ENCODE measurements at places on chromosomes 7 and 10.

- no peak for DNase-seq
Observed at GRCh38 chr7:44048031-44048795, 3.7 kb downstream of the DBNL start.

GRCh38 chr7:1869452-1870130 is 199.5 kb downstream of the ELFN1 start:
- no peak for DNase-seq

DNA sequence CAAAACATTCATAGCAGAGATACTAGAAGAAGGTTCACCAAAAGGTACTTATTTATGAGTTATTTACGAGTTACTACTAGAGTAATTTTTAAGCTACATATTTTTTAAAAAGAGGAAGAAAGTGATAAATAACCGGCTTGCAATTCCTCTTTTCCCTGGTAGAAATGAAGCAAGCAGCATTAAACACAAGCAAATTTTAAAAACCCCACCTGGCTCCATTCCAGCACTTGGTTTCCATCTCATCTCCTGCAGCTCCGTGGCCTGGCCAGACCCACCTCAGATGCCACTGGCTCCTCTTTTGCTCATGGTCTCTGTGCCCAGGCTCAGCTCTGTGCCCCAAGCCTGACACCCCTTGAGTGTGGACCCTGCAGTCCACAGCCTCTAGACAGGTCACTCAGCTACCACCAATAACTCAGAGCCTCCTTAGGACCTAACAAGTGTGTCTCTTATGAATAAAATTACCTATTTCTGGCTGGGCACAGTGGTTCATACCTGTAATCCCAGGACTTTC is 479.5 kb downstream of the TNS3 start:
- DNase-seq = no peak

- DNase-seq = no peak
Observed at GRCh38 chr10:30215141-30215540, 133.9 kb downstream of the MTPAP start.

DNA sequence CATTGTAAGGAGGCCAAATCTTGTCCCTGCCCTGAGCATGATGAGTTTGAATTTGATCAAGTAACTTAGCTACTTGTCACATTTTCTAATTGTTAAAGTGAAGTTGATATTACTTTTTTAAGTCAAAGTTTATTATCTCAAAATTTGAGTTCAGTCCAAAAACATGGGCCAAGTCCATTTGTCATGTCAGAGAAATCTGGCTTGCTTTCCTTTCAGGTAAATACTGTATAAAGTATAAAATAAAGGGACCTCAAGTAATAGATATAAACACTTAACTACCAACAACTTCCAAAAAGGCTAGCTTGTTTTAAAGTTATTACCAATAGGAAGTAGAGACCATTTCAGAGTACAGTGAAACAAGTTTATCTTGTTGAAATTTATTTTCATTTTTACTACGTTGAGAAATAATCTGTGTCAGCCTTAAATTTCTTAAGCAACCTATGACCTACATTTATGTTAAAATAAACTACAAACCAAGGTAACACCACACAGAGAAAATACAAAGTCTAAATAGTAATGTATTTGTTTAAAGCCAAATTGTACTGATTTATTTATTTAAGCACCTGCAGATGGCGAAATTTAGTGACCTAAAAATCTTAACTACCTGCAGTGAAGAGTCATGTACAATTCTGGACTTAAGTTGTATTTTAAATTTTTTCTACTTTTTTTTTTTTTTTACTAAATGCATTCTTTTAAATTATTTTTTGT is 36.5 kb downstream of the FHIP2A start:
- no peak for DNase-seq

- DNase-seq = no peak
Observed at GRCh38 chr7:81339946-81340345, 421.1 kb upstream of the SEMA3C start.

DNA sequence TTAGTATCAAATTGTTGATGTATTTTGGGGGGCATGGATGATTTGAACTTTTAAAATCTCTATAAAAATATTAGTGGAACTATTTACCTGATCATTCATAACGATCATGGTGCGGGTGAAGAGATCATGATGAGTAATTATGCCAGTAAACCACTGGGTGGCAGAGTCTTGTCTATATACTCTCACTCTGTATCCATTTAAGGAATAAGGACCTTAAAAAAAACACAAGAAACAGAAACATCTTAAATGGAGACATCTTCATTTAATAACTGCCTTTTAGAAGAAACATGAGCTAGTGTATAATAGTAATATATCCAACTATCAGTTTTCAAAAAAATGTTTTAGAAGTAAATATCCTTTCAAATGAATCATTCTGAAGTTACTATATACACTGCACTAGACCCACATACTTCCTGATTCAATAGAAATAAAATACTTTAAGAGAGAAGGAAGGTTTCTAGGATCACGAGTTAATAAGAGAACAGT is 84.0 kb downstream of the NRBF2 start:
- no peak for DNase-seq
